ENCODE measurements at places on chromosomes 1 and 21.

- DNase-seq: no peak
These were observed 1.7 kb upstream of the SPRR2B start for GRCh38 chr1:153072806-153073726.

DNA sequence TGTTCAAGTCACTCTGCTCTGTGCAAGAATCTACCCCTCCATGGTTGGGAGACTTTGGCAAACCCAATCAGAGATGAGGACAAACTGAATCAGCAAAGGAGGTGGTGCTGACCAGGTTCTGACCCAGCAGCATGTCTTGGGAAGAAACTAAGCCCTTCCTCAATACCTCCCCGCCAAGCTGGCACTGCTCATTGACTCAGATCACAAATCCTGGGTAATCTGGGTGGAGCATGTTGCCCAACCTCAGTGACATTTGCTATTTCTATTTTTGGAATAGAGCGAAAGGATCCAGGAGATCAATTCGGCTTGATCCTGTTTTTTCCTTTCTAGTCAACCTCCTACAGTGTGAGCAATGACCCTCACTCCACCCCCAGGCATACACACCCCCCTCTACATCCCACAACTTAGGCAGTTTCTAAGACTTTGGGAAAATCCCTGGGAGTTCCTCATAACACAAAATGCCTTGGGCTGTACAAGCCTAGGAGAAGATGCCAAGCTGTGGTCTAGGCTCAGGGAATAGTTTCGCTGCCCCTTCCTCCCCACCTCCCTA, 166.8 kb upstream of the KCNJ6 start:
- no peak for DNase-seq

DNA sequence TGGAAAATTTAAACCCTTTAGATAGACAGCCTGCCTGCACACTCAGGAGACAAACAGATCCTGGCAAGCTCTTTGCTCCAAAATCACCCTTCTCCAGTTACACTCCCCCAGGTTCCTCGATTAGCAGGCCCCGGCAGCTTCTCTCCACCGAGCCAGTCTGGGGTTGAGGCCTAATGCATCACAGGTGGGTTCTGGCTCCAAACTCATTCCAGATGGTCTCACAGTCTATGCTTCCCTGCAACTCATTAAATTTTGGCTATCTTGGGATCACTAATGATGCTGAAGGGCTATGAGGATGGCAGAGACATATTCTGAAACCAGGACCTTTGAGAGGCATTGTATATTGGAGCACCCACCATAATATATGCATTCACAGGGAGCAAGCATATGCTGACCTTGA, 559.8 kb upstream of the USP24 start:
- no peak for DNase-seq

DNA sequence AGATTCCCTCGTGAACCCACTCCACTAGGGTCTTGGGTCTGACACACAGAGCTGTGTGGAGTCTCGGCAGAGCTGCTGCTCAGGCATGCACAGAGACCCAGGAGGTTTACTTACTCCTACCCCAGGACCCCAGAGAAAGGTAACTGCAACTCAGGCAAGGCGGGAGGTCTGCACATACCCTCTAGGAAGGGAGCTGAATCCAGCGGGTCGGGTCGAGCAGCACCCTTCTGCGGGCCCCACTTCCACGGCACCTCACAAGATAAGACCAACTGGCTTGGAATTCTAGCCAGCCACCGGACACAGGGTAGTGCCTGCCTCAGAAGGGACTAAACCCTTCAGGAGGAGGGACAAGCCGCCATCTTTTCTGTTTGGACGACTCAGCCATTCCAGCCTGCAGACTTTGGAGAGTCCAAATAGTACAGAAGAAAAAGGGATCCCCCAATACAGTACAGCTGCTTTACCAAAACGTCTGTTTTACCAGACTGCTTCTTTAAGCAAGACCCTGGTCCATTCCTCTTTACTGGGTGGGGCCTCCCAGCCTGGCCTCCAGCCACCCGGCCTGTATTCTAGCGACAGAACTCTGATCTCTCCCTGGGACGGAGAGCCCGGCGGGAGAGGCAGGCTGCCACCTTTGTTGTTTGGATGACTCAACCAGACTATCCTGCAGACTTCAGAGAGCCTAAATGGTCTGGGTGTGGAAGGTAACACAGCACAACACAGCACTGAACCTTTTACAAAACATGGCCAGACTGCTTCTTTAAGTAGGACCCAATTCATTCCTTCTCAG, 554.6 kb upstream of the BEND5 start:
- DNase-seq: no peak

GRCh38 chr1:242886137-242886536, 361.6 kb upstream of the PLD5 start:
- no peak for DNase-seq

DNA sequence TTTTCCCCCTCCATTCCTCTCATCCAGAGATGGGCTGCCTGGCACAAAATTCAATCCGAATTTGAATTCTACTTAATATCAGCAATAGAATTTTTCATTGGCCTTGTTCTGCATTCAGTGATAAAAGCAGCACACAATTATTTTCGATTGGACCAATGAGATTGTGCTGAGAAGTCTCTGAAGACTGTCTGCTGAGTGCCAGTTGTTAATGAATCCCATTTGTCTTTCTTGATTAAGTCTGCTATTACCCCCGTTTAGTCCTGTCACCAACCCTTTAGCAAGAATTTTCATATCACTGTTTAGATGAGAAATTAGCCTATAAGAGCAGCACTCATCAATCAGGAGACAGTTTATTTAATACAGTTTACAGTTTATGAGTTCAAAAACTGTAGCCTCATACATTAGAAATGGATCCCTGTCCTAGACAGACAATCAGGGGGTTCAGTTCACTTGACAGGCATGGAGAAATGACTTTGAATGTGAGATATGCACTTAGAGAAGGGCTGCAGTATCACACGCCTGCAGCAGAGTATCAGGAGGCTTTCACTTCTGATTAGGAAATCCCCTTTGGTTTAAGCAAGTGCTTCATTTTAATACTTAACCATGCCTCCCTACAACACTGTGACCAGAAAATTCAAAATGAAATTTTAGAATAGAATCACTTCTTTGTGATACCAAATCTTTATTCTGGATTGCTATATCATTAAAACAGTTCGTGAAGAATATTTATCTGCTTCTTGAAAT, 304.7 kb upstream of the PTBP2 start:
- no peak for DNase-seq

- DNase-seq: no peak
These were observed 21.5 kb upstream of the SLC25A34 start for GRCh38 chr1:15714406-15715136.

DNA sequence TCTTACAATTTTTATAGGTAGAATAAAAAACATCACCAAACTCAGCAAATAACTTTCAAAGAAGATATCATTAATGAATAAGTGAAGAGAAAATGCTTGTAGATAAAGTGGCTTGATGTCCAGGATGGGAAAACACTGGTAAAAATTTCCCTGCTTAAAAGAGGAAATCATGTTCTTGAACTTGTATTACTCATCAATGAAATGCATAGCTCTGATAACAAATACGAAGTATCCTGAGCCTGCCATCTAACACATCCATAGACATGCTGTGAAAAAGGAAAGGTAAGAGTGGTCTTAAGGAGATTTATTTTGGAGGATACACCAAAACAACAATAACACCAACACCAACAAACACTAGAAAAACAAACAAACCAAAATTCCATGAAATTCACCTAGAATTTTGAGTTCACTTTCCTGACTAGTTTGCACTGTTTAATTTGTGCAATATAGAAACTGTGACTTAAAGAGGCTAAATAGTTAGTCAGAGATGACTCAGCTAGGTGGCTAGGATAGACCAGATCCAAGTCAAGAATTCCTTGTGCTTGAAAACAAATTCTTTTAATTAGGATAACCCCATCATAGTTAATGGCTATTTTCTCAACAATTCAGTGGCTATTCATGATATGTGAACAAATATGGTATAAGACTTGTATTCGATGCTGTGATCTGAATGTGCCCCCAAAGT, 179.8 kb upstream of the KCNK2 start:
- no peak for DNase-seq
